ENCODE measurements at places on chromosomes 7 and 10. TPM values are rescaled to one million over a fixed set of nuclear protein-coding genes. Genes with fewer than 3 reads are reported as not detected.

DNA sequence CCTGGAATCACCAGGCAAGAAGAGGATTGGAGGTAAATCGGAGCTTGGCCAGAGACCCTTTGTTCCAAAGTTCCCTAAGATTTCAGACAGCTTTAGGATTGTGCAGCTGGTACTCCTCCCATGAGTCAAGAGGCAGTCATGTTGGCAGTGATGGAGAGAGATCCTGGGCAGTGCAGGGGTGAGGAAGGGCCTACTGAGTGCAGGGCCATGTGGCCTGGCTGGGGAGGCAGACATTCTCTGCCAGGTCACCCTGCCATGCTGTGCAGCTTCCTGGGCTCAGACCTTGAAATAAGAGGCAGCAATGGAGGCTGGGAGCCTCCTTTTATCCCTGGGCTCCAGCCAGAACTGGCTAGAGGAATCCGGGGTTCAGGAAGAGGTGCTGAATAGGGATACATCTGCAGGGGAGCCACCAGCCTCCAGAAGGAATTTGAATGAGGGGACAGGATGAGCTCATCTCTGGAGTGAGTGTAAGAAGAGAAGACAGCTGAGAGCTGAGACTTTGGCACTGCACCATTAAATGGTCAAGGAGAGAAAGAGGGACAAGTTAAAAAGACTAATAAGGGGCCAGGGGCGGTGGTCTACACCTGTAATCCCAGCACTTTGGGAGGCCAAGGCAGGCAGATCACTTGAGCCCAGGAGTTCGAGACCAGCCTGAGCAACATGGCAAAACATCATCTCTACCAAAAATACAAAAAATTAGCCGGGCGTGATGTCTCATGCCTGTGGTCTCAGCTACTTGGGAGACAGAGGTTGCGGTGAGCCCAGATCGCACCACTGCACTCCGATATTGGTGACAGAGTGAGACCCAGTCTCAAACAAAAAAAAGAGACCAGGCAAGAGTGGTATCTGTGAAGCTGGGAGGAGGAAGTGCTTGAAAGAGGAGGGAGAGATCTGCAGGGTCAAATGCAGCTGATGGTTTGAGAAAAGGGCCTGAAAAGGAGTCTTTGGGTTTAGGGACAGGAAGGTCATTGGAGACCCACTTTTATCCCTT is 12.0 kb downstream of the SFTPD start:
- DNase-seq, result no peak

GRCh38 chr7:31027161-31027965 is 24.7 kb upstream of the ADCYAP1R1 start:
- no peak for DNase-seq

DNA sequence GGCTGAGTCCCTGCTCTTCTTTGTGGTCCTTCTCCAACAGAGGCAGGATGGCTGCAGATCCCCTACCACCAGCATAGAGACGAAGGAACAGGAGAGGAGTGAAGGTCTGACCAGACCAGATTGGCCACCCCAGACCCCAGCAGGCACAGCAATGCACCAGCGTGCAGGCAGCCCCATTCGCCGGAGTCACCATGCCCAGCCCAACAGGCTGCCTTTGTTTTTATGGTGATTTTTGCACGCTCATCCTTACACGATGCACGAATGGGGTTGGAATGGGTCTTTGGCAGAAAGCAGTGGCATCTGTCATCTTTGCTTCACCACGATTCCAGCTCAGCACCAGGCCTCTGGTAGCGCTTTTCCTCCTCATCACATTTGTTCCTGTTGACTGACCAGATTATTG is 427.6 kb downstream of the INHBA start:
- DNase-seq, result no peak

DNA sequence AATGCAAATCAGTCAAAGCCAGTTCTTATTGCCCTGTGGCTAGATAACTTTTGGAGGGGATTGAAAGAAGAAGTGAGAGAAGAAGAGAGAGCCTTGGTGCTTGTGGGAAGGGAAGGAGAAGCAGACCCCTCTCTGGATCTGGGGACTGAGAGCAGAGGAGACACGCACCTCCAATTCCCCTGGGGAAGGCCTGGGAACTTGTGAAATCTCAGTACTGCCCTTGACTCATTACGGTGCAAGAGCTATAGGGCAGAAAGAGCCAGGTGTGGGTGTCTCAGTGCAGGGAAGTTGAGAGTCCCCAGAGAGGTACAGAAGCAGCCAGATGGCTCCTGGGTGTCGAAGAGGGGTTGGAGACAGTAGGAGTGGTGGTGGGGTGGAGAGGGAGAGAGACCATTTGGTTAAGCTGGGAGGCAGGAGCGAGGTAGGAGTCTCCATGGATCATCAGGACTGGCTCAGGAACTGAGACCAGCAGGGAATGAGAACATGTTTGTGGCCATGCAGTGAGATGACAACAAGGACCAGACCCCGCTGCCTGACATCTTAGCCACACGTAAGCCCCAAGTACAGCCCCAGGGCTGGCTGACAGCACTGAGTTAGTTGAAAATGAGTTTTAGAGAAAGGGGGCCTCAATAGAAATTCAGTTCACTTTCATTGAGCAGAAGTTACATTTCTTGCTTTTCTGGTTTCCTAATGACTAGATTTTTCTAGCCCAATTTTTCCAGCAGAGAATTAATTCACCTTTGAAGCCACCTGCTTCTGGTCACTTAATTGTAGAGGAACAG is 238.2 kb downstream of the BUB3 start:
- no peak for DNase-seq

DNA sequence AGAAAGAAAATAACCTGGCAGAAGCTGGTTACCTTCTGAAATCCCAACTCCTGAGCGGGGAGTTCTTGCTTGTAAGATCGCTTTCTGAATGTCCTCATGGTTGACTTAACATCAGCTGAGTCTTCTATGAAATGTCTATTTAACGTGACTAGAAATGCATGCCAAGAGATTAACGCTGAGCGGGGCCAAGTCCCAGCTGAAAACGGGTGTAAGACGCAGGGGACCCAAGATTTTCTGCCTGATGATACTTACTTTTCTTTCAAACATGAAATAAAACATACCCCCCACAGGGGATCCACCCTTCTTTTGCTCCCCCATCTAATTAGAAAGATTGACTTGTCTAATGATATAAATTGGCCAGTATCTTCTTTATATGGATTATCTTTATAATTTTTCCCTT is 14.9 kb downstream of the OR9A2 start:
- DNase-seq, result no peak

GRCh38 chr7:90625562-90625961 is 29.4 kb downstream of the CDK14 start:
- peak; percentile 59 for DNase-seq

DNA sequence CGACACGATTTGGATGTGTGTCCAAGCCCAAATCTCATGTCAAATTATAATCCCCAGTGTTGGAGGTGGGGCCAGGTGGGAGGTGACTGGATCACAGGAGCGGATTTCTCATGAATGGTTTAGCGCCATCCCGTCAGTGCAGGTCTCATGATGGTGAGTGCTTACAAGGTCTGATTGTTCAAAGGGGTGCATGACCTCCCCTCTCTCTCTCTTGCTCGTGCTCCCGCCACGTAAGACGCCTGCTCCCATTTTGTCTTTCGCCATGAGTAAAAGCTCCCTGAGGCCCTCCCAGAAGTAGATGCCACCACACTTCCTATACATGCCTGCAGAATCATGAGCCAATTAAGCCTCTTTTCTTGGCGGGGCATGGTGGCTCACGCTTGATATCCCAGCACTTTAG is 71.5 kb upstream of the NANOS1 start:
- DNase-seq, result no peak

DNA sequence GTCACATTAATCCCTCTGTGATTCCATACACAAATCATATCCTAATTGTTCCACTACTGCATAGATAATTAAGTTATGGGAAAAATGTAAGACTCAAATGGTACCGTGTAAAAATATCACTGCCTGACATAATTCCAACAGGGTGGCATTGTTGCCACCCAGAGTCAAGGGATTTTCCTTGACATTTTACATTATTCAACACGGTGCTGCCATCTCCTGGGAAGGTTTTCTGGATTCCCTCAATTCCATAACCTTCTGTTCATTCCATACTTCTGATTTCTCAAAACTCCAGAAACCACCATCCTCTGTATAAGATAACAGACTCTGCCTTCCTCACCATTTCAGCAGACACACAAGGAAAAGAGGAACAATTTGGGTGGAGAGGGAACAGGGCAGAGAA is 495.9 kb downstream of the XPNPEP1 start:
- peak; percentile 68 for DNase-seq

DNA sequence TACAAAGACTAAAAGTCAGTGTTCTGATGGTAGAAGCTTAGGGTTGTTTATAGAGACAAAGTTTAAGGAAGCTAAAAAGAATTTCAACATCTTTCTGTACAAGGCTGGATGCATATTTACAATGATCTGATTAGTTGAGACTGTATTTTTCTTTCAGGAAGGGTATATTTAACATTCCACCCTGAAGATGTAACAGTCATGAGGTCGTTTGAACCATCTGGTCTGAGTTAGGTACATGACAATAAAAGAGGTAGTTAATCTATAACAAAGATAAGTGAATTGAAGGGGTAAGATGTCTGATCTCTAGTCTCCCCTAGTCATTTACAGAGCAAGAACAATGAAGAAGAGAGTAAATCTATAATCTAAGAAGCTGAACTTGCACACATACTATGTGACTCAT is 821.2 kb downstream of the CNTNAP2 start:
- DNase-seq, result no peak

NKX6-2 gene
- 11.6 TPM for total RNA-seq

Data from spinal cord (tissue), 10 donors.